NCI-H460 (cell line): ENCODE measurements at places on chromosomes 12 and 14. TPM values are rescaled to one million over a fixed set of nuclear protein-coding genes. Genes with fewer than 3 reads are reported as not detected.

The LDHB gene
- total RNA-seq: 1,086 and 1,158 TPM in 2 replicates

The TAS2R10 gene
- total RNA-seq: 0.25 TPM in 1 of 2 replicates, not detected in the other

The LIN7A gene
- 42.9 TPM in 2 replicates for total RNA-seq

The ADAMTS20 gene
- total RNA-seq: 0.09 and 0.17 TPM in 2 replicates

The CAPZA3 gene
- total RNA-seq: not detected in 2 replicates

The ADCY6 gene
- 8.0 and 8.8 TPM in 2 replicates for total RNA-seq

The EP400 gene
- 11.4 and 12.5 TPM in 2 replicates for total RNA-seq

The NTF3 gene
- not detected in 2 replicates for total RNA-seq
